Effector memory CD4-positive, alpha-beta T cell (primary cell): ENCODE measurements at places on chromosomes 6 and 20.

- DNase-seq, result no peak
These were observed 8.1 kb downstream of the GFOD1 start for GRCh38 chr6:13479206-13479800.

- DNase-seq, result no peak
These were observed 1.4 kb downstream of the LAMP5 start for GRCh38 chr20:9515741-9516233.

- no peak for DNase-seq
These were observed 256.8 kb downstream of the SYNE1 start for GRCh38 chr6:152380351-152380767.

GRCh38 chr6:149093643-149094042 lies 223.9 kb upstream of the TAB2 start:
- no peak for DNase-seq

DNA sequence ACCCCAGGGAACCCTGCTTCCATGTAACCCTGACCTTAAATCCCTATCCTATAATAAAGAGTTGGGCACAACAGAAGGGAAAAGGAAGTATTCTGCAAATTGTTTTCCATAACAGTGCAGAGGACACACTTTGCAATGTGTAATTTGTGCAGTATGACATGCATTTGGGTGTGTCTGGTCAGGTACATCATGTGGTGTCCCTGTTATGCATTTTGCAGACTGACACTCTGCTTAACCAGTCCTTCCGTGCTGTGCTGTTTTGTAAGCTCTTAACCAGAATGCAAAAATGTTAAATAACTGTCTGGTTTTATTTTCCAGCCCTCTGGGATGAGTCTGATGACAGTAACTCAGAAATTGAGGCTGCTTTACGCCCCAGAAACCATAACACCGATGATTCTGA lies 57.0 kb upstream of the XRN2 start:
- no peak for DNase-seq

DNA sequence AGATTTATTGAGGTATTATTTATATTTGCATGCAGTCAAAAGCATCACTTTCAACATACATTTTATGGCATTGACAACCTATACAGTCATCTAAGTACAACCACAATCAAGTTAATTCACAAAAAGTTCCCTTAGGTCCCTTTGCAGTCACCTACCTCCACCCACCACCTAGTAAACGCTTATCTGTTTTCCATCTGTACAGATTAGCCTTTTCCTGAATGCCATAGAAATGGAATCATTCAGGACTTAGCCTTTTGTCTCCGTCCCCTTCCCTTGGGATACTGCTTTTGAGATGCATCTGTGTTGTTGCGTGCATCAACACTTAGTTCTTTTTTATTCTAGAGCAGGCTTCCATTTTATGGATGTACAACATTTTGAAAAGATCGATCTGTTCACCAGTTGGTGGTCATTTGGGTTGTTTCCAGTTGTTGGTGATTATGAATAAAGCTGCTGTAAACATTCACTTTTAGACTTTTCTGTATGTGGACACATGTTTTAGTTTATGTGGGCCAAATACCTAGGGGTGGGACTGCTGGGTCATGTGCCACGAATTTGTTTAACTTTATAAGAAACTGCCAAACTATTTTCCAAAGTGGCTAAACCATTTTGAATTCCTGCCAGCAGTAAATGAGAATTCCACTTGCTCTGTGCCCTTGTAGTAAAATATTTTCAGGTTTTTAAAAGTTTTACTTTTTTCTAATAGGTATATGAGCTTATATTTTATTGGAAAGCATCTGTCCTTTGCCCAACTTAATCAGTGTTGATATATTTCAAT lies 17.6 kb upstream of the IFNGR1 start:
- DNase-seq, result no peak

DNA sequence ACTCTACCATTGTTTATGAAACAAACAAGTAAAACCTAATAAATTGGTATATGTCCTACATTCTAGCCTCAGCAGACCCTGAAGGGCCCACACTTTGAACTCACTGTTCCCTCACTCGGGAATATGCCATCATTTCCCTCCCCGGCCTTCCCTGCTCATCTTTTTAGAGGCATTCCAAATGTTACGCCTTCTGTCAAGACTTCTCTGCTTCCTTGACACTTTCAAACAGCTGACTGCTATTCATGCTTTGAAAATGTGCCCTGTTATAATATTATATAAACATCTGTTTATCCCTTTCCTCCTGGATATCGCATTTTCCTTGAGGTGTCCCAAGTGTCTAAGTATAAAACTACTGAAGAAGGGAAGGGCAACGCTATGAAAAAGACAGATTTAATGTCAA lies 249.5 kb upstream of the THEMIS start:
- no peak for DNase-seq

GRCh38 chr6:26017632-26017966 lies 55.0 kb downstream of the TRIM38 start:
- DNase-seq, result no peak

DNA sequence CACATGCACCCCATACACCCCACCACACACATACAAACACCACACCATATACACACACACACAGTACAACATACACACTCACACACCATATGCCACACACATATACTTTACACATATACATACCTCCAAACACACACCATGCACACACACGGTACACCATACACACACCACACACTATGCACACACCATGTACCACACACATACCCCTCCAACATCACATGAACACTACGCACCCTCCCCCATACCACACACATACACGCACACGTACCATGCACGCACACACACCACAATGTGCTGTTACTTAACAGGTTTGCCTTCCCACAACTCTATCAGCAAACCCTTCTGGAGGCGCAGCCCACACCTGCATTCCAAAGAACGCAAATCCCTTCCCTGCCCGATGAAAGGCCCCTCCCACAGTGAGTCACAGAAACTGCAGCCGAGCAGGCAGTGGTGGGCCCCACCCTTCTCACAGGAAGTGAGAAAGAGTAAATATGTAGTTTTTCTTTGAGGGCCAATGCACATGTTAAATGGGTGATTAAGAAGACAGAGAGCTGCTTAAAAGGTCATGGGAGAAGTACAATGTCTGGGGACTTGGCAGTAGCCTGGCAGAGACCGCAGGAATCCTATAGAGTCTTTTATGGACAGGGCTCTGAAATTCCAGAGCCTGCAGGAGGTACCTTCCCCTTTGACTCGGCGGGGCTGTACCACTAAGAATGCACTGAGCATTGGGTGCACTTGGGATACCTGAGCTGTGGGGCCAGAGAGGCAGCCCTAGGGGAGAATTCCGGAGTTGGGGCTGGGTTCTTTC lies 34.1 kb upstream of the EZR start:
- DNase-seq, result peak; percentile 81

- no peak for DNase-seq
These were observed 421.3 kb upstream of the BTBD3 start for GRCh38 chr20:11496380-11496779.

- no peak for DNase-seq
These were observed 115.8 kb downstream of the TRERF1 start for GRCh38 chr6:42335896-42336295.

DNA sequence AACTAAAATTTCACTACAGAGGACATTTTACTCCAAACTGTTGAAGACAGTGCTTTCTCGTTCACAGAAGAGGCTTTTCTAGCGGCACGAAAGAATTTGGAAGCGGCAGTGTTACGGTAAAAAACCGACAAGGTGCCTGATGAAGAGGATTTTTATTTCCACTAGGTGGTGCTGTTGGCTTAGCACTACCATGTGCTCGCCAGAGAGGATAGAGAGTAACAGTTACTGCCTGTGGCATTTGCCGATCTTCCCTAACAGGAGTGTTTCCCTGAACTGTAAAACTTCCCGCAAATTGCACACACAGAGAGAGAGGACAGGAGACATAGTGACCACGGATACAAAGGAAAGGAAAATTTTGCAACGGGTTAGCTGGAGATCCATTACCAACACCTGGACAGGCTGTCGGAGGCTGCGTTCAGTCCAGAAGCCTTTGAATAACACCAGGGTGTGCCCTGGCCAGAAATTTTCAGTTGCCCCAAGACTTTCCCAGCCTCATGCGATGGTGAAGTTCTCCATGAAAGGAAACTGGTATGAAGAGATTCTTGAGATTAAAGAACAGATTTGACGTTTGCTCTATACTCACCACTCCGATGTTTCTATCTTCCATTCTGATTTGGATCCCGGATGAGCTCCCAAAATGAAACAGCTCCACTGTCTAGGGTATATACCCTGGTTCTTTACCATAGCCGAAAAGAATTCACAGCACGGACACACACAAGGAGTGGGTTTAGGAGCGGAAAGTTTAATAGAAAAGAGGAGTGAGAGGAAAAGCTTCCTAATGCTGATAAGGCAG lies 48.1 kb downstream of the HLA-DPB1 start:
- no peak for DNase-seq

DNA sequence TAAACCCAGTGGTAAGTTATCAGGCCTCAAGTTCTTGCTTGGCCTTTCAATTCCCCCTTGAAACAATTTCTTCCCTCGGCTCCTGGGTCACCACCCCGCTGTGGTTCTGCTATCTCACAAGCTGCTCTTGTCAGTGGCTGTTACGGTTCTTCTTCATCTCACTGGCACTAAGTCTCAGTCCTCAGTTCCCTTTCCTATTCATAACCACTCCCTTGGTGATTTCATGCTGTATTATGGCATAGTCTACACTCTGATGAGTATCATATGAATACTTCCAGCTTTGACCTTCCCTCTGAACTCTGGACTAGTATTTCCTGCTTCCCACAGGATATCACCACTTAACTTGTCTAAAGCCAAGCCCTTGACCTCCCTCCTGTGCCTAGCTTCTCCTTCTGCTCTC lies 7.9 kb downstream of the TAAR1 start:
- no peak for DNase-seq

DNA sequence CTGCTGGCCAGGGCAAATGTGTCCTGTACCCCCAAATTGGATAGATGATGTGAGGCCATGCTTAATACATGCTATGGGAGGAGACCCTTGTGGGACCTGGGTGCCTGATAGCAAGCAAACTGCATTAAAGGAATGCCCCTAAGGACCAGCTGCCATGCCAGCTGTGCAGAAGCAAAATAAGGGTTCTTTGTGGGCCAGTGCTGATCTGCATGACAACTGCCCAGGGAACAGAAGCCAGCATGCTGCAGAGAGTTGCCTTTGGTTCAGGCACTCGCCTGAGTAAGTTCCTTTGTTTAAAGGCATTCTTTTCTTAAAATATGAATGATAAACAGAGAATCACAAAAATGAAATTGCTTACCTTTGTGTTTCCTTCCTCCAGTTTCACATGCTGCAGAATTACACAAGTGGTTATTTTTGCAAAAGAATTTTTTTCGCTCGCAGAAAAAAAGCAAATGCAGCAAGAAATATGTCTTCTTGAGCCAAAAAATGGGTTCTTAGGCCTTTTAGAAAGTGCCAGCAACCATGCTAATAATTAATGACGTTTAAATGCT lies 6.9 kb upstream of the SYNDIG1 start:
- no peak for DNase-seq

DNA sequence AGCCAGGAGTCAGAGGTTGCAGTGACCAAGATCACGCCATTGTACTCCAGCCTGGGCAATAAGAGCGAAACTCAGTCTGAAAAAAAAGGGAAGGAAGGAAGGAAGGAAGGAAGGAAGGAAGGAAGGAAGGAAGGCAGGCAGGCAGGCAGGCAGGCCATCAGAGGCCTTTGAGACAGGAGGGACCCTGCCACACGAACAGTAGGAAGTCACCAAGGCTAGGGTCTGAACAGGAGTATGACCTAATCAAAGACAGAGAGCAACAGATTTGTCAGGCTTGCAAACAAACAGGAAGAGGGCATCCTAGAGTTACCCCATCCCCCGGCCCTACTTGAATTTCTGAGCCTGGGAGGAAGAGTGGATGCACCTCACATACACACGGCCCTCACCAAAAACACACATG lies 67.1 kb downstream of the FGD2 start:
- no peak for DNase-seq

- no peak for DNase-seq
These were observed 25.3 kb downstream of the ANKS1A start for GRCh38 chr6:34914358-34914757.

DNA sequence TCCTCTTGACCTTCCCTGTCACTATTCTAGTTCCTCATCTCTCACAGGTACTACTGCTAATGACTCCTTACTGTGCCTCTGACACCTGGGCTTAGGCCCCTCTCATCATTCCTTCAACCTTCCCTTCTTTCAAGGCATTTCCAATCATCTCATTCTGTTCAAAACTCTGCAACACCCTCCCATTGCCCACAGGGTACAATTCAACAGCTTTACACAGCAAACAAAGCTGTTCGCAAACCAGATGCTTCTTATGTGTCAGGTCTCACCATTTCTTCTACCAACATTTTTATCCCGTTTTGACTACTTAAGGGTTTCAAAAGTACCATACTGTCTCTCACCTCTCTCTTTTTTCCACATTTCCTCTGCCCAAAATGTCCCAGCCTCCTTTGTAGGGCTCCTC lies 84.4 kb upstream of the ID4 start:
- DNase-seq, result no peak

- no peak for DNase-seq
These were observed 19.5 kb upstream of the EDN1 start for GRCh38 chr6:12270551-12271230.

DNA sequence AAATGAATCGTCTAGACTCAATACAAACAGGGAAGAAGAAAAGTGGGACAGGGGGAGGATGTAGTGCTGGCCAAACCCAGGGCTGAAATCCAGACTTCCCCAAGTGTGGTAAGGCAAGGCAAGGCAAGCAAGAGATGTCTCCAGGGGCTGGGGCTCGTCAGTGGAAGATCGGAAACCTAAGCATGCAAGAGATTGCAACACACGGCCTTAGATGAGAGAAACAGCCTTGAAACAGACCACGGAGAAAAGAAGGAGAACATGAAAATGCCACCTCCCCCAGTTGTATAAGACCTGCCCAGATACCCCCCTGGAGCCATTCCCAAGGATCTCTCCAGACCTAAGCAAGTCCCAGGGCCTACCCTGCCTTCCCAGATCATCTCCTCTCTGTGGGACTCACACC lies 20.0 kb downstream of the VEGFA start:
- DNase-seq, result no peak

DNA sequence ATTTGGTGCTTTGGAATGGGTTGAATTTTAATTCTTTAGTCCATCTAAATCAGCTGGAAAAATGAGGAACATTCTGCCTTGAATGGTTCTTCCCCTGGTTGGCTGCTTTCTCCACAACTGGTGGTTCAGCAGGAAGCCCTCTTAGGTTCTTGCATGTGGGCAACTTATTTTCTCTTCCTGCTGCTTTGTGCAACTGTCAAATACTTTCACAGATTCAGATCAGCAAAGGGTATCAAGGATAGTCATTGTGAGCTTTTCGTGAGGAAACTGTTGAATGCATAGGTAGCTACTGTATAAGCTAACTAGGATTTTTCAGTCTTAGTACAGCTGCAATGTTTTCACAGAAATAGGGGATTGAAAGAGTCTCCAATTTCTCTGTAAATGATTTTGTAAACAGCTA lies 72.9 kb upstream of the MRAP2 start:
- no peak for DNase-seq

- DNase-seq, result no peak
These were observed 39.6 kb upstream of the BLCAP start for GRCh38 chr20:37567331-37567665.
